ENCODE measurements at places on chromosomes 11 and 22. TPM values are rescaled to one million over a fixed set of nuclear protein-coding genes. Genes with fewer than 3 reads are reported as not detected.

GRAP2 gene
- total RNA-seq = not detected

SPON1 gene
- total RNA-seq = not detected

MMP8 gene
- not detected for total RNA-seq

JHY gene
- total RNA-seq = 3.1 TPM

PRAME gene
- total RNA-seq = 99.0 TPM

XKR3 gene
- not detected for total RNA-seq

USP47 gene
- total RNA-seq = 24.1 TPM

DDIAS gene
- 17.9 TPM for total RNA-seq

KCNK4 gene
- total RNA-seq = not detected

OR4D6 gene
- not detected for total RNA-seq

NOX4 gene
- total RNA-seq = not detected

SAA2 gene
- not detected for total RNA-seq

LARGE2 gene
- 1.6 TPM for total RNA-seq

CASTOR1 gene
- 7.0 TPM for total RNA-seq

MOV10L1 gene
- total RNA-seq = not detected

CPT1B gene
- total RNA-seq = 12.3 TPM

CCDC116 gene
- total RNA-seq = 0.06 TPM

GPHA2 gene
- not detected for total RNA-seq

SPA17 gene
- 18.0 TPM for total RNA-seq

UPK3A gene
- total RNA-seq = not detected

RDX gene
- total RNA-seq = 135 TPM

VSTM5 gene
- not detected for total RNA-seq

MOGAT2 gene
- total RNA-seq = not detected

SCGB2A2 gene
- not detected for total RNA-seq

APOC3 gene
- not detected for total RNA-seq

KRTAP5-7 gene
- total RNA-seq = not detected

SPINDOC gene
- 49.8 TPM for total RNA-seq

All from A549 treated with Mapracorat at 1 μM for 4 hours (cell line).